Fibroblast of gingiva (primary cell): ENCODE measurements at places on chromosomes 1 and 21.

GRCh38 chr1:18726368-18726767, 95.7 kb downstream of the PAX7 start:
- DNase-seq: no peak

DNA sequence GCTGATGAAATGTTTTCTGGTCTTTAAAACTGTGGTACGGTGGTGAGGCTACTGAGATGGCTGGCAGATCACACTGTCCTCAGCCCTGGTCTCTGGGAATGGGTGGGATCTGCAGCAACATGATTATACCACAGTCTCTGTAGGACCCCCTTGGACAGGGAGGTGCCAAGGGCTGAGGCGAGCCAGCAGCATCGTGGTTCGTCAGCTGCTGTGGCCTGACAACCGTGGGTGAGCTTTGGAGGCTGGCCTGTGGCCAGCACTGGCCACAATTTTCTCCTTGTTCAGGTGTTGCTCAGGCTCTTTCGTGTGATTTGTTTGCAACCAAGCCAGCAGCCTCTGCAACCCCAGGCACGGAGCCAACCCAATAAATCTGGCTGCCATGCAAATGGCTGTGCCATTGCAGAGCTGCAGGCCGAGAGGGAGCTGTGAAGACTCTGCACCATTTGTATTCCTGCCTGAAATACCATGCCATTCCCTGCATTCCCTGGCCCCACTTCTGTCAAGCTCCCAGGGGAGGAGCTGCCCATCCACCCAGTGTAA, 70.9 kb downstream of the PCP4 start:
- no peak for DNase-seq

DNA sequence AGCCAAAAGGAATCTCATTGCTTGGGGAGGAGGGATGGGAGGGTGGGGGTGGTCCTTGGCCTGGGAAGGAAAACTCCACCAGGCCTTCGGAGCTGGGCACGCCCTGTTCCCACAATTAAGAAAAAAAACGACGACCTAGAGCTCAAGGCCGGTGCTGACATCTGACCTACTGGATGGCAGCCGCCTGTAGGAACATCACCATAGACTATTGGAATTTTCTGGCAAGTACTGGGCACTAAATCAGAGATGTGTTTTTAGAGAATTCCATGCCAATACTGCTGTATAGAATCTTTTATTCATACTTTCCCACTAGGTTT, 729 bp downstream of the NADK start:
- DNase-seq: peak; percentile 91

DNA sequence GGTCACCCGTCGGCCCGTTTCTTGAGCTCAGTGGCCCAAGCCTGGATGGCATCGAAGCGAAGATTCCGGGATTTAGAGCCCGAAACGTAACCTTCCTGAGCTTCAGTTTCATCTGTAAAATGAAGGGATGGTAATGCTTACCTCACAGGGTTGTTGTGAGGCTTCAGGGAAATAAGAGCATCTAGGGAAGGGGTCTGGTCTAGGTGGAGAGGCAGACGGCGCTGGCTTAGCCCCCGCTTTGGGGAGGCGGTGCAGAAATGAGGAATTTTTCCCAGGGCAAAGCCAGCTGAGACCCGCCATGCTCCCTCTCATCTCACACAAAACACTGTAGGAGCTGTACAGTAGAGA, 717 bp upstream of the MYCL start:
- DNase-seq: no peak

GRCh38 chr1:12715896-12716437, at the start of gene AADACL3:
AADACL3 (plus strand) TSS chr1:12716110; CDS start chr1:12716177, 67 bp downstream.
- no peak for DNase-seq

DNA sequence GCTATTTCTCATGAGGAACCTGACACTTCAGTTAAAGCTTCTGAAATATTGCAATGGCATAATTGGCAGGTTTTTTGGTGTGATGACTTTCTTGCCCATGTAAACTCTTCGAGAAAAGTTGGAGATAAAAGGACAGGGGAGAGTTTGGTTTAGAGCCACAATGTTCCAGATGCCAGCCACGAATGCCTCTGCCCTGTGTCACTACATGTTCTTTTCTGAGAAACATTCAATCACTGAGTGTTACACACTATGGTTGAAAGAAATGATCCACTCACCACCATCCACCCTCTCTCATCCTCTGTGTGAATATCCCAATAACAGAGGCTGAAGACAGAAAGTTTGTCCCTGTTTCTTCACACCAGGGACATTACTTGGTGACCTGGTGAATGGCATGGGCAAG, 66.4 kb downstream of the TNFSF4 start:
- no peak for DNase-seq

GRCh38 chr1:205239078-205239477, 11.3 kb downstream of the TMCC2 start:
- DNase-seq: no peak

DNA sequence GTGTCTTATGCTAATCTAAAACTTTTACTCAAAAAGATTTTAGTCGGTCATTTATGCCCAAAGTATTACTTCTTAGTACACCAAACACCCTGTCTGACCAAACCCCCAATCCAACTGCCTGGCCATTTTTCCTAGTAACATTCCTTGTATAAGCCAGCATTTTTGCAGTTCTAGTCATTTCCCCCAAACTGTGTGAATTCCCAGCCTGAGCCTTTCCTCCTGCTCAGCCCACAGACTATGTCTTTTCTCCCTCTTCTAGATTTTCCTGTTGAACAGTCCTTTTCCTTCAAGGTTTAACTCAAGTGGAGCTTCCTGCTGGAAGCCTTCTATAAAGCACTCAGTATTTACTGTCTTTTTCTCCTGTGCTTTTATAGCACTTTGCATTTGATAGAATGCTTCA, 843.8 kb downstream of the USP25 start:
- DNase-seq: no peak

GRCh38 chr1:211902624-211903291, 72.2 kb upstream of the LPGAT1 start:
- DNase-seq: no peak

DNA sequence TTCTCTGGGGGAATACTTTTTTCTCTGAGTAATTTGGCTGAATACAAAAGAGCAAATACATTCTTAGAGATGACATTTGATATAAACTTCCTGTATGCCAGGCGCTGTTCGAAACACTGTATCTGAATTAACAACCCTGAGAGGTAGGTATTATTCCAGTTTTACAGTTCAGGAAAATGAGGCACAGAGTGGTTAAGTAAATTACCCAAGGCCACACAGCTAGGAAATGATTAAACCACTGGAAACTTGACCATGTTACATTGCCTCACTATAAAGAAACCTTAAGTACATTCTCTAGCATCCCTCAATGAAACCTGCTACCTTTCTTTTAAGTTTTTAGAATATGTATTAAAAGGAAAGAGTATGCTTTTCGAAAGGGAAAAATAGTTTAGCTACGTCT, 54.6 kb downstream of the SMYD2 start:
- DNase-seq: no peak

DNA sequence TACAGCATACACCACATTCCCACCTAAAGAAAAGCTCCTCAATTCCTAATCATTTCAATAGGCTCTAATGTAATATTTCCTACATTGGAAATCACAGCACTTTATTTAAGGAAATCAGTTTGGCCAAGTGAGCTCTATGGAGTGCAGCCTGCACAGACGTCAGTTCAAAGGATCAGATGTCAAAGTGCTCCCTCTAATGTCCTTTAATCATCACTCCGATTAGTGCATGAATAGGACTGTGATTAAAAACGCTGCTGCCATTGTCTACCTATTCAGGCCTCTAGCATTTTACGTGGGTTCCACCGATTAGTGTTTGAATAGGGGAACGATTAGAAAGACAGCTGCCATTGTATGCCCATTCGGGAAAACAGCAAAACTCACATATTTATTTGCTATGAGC, 50.2 kb downstream of the DPYD start:
- no peak for DNase-seq

DNA sequence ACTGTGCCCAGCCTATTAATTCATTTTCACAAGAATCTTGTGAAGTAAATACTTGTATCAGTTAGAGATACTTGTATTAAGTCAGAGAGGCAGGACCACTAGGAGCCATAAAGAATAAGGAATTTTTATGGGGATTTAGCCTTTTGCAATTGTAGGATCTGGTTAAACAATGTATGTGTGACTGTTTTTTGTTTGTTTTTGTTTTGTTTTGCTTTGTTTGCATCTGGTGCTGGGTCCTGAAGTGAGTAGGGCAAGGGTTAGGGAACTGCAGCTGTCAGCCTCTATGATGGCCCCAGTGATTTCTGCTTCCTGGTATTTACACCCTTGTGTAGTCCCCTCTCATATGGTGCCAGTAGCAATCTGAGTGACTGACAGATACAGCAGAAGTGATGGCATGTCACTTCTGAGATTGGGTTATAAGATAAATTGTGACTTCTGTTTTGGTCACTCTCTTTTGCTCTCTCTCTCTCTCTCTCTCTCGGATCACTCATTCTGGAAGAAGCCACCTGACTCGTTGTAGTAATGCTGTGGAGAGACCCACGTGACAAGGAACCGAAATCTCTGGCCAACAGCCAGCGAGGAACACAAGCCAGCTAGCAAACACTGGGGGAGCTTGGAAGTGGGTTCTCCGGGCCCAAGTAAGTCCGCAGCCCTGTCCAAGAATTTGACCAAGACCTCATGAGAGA, 96.2 kb upstream of the MARK1 start:
- DNase-seq: no peak

DNA sequence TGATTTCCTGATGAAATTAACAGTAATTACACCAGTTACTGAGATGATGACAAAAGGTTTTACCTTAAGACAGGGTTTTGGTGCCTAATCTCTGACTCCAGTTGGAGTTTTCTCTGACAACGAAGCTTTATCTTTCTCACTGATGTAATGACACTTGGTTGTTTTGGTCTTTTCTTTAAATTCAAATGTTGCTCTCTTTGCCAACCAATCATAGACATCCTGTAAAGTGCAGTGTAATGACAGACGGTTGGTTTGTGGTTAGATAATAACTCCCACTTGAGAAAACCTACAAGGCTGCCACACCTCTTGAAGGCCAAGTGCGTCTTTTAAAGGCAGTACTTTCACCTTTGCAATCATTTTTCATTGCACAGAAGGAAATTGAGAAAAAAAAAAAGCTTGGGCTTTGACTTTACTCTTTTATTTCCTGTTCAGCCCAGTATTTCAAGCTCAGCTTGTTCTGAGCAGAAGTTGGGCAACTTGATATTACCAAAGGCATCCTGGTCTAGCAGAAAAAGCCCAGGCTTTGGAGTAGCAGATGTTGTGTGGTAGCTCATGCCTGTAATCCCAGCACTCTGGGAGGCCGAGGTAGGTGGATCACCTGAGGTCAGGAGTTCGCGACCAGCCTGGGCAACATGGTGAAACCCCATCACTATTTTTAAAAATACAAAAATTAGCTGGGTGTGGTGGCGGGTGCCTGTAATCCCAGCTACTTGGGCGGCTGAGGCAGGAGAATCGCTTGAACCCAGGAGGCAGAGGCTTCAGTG, 14.9 kb downstream of the PDIK1L start:
- DNase-seq: no peak

DNA sequence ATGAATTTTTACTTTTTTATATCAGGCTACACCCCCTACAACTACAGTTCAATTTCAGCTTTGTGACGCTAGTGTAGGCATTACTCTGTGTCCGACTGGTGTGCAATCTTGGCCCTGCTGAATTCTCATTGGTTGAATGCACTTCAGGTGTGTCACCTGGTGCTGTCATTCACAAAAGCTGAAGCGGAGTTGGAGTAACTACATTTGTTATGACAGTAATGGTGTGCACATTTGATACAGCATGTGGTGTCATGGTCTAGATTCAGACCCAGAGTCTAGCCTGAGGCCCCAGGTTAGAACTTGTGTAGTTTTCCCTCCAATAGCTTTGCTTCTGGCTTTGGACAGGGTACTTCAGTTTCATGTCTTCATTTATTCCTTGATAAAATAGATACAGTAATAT, 88.7 kb downstream of the C1orf94 start:
- no peak for DNase-seq

DNA sequence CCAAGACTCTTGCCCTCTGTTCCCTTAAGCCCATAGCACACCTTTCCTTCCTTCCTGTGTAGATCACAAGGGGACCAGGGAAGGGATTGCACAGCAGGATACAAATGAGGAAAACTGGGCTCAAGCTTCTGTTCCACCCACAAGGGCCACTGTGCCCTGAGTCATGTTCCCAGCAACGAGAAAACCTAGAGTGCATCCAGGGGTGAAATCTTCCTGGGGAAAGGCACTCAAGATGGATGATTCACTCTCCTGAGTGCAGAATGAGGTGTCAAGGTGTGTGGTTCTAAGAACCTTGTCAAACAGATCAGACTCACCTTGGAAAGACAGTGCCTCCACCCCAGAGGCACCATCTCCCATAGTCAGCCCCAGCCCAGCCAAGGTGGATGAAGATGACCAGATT, 40.7 kb upstream of the EYA3 start:
- peak; percentile 40 for DNase-seq

DNA sequence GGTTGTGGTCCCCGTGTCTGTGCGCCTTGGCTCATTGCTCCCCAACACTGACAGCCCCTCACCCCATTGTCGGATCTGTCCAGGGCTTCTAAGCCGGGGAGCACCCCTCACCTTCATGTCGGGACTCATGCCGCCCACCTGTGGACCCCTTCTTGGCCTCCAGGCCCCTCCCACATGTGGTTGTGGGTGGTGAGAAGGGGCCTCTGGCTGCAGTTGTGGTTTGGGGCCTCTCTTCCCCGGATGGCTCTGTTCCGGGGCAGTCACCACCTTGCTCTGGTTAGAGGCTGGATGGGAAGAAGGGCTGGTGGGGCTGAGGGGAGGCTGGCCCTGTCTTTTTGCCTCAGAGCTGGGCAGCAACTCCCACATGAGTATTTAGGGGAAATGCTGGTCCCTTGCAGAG, 158.6 kb upstream of the C1orf174 start:
- DNase-seq: no peak

DNA sequence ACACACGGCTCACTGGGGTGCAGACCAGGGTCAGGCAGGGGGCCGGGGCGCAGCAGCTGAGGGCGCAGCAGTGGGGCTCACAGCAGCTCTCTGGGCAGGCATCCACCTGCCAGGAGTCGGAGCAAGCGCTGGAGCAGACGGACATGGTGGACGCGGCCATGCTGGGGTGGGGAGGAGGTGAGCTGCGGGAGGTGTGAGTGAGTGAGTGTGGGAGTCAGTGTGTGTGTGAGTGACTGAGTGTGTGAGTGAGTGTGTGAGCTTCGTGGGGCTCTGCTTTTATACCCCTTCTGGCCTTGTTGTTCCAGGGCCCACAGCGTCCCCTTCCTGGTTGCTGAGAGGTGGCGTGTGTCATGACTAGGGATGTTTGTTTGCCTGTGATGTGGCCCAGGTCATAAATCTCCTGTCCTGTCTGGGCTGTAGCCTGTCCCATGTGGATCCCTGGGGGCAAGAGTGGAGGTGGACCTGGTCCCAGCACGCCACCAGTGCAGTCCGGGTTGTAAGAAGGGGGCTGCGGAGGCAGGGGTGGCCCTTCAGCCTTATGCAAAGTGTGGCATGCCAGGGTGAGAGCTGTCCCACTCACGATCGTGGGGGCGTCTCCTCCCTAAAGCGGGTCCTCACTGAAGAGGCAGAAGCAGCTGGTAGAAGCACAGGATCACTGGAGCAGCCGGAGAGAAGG, at the start of gene KRTAP10-1:
Gene KRTAP10-1 (minus strand): TSS at position 205 of the 676 bp plus-strand sequence. CDS start 45 bp downstream, at position 160.
- DNase-seq: no peak
